Lung (tissue), 17 donors: ENCODE measurements at places on chromosomes 2 and 18. TPM values are rescaled to one million over a fixed set of nuclear protein-coding genes. Genes with fewer than 3 reads are reported as not detected.

The CNGA3 gene
- polyA plus RNA-seq: 0.13 TPM

The DCDC2C gene
- not detected for polyA plus RNA-seq

The STPG4 gene
- polyA plus RNA-seq: 0.06 TPM

The SKA1 gene
- polyA plus RNA-seq: 0.57 TPM

The LRRC30 gene
- polyA plus RNA-seq: not detected

The DHRS9 gene
- polyA plus RNA-seq: 17.2 TPM

The RNF152 gene
- 1.1 TPM for polyA plus RNA-seq

The INPP5D gene
- 7.6 TPM for polyA plus RNA-seq

The CEP192 gene
- polyA plus RNA-seq: 8.0 TPM

The ALPG gene
- 0.14 TPM for polyA plus RNA-seq

The ERFE gene
- 0.54 TPM for polyA plus RNA-seq

The CYBRD1 gene
- 25.2 TPM for polyA plus RNA-seq

The KRCC1 gene
- polyA plus RNA-seq: 31.2 TPM

The ITPRIPL1 gene
- 0.33 TPM for polyA plus RNA-seq

The NT5DC4 gene
- polyA plus RNA-seq: 0.53 TPM

The INHBB gene
- 6.2 TPM for polyA plus RNA-seq

The MDH1B gene
- 3.8 TPM for polyA plus RNA-seq

The DARS1 gene
- polyA plus RNA-seq: 50.9 TPM

The CCDC141 gene
- polyA plus RNA-seq: 2.1 TPM

The CFC1 gene
- 0.19 TPM for polyA plus RNA-seq

The CYP27A1 gene
- 65.3 TPM for polyA plus RNA-seq

The UGT1A5 gene
- not detected for polyA plus RNA-seq

The PLGLB1 gene
- polyA plus RNA-seq: 1.8 TPM

The PMS1 gene
- polyA plus RNA-seq: 15.6 TPM

The ERBB4 gene
- 0.41 TPM for polyA plus RNA-seq

The SLC30A3 gene
- 0.11 TPM for polyA plus RNA-seq

The RASGRP3 gene
- polyA plus RNA-seq: 3.6 TPM

The CCDC68 gene
- 6.7 TPM for polyA plus RNA-seq
